ENCODE measurements at places on chromosomes 1 and 21.

DNA sequence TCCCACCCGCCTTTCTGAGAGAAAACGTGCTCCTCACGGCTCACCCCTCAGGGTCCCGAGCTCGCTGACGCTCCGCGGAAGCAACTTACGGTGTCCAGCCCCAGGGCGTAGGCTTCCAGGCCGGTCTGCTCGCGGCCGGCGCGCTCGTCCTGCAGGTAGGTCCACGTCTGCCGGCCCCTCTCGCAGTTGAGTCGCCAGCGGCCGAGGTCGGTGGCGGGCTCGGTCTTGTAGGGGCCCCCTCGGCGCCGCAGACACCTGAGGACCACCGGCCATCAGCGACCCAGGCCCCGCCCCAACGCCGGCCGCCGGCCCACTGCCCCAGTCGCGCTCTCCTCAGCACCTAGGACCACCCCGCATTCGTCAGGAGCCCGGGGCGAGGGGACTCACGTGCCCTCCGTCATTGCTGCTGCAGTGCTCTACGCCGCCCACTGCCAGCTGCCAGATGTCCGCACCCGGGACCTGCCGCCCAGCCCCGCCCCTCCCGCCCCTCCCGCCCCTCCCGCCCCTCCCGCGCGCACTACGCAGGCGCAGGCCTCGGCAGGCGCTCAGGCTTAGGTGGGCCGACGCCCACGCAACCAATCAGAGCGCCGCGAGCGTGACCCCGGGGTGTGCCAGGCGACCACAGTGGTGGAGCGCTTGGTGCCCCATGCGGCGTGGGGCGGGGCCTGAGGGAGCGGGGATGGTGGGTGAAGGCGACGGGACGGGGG is at the start of gene LSS:
Gene LSS (minus strand): TSS at position 430 of the 707 bp plus-strand sequence. CDS start 29 bp downstream, at position 401.
- DNase-seq, result peak; percentile 98

DNA sequence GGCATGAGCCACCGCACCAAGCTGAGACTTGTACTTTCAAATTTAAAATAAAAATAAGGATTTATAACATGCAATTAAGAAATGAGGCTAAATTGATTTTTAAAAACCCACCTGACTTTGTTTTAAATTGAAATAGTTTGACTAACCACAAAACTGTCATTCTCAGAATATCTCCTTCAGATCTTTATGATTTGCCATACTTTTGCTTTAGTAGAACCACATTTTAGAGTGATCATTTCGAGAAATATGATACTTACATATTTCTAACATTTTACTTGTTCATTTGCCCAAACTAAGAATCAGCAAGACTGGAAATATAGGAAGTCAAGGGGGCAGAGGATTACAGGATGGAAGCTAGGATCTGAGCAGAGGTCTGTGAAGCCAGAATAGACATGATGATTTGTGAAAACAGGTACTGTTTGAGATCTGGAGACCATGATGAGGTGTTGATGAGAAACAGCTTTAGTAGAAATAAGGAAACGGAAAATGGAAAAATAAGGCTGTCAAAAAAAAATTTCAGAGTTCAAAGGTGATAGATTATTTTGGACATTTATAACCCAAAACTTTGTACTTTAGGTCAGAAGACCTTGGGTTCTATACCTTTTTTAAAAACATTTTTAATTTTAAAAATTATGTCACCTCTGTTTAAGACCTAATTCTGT is 44.8 kb downstream of the GIPC2 start:
- no peak for DNase-seq

DNA sequence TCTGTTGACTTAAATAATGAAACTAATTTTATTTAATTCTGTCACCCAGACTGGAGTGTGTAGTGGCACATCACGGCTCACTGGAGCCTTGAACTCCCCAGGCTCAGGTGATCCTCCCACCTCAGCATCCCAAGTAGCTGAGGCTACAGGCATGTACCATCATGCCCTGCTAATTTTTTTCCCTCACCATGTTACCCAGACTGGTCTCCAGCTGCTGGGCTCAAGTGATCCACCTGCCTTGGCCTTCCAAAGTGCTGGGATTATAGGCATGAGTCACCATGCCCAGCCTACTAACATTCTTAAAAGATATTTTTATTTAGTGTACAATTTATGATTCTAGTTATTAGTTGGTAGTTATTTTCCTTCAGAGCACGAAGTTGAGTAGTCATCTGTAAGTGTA is 49.5 kb downstream of the NRDC start:
- DNase-seq, result no peak

- DNase-seq, result no peak
Observed at GRCh38 chr1:226987179-226987536, 47.1 kb downstream of the COQ8A start.

- DNase-seq, result no peak
Observed at GRCh38 chr1:76237211-76237610, 162.7 kb downstream of the ST6GALNAC3 start.

DNA sequence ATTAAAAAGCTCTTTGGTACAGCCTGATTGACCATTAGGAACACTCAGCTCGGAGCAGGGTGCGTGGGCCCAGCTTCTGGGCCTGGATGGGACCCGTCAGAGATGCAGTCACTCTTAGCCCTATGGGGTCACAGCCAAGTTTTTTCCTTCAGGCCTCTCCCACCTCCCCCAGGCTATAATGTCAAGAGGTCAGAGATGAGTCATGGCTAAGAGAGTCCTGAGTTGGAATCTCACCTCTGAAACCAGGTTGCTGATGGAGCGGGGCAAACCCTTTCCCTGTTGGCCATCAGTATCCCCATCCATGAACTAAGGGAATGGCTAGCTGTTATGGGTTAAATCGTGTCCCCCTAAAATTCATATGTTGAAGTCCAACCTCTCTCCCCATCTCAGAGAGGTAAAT is 195.9 kb upstream of the POU3F1 start:
- DNase-seq, result no peak

- peak; percentile 52 for DNase-seq
Observed at GRCh38 chr1:25744140-25744581, 55.8 kb upstream of the SELENON start.

DNA sequence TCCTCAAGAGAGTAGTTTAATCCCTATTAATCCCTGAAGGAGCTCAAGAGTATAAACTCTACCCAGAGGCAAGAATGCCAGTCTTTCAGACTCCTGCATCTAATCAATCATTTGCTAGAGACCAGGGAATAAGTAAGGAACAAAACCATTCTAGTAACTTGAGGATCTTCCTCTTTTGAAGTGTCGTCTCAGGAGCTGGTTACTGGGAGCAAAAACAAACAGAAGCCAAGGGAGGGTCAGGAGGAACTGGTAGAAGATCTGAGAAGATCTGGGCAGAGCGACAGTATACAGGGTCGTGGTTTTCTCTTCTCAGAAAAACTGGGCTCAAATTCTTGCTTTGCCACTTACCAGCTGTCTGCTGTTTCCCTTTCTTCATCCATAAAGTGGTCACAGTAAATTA is 69.3 kb downstream of the RPS6KA1 start:
- DNase-seq, result no peak

DNA sequence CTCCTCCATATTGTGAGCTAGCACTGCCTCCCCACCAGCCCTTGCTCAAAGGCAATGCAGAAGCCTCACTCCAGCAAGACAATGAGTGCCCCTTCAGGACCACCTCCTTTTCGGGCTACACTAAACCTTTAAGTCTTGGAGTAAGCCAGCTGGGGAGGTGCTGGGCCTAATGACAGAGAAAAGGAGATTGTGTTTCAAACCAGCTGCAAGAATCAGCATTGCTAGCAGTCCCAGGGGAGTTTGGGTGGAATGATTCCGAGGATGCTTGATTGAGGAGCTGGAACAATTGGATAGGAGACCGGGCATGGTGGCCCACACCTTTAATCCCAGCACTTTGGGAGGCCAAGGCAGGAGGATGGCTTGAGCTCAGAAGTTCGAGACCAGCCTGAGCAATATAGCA is 54.1 kb upstream of the GPR37L1 start:
- DNase-seq, result no peak

DNA sequence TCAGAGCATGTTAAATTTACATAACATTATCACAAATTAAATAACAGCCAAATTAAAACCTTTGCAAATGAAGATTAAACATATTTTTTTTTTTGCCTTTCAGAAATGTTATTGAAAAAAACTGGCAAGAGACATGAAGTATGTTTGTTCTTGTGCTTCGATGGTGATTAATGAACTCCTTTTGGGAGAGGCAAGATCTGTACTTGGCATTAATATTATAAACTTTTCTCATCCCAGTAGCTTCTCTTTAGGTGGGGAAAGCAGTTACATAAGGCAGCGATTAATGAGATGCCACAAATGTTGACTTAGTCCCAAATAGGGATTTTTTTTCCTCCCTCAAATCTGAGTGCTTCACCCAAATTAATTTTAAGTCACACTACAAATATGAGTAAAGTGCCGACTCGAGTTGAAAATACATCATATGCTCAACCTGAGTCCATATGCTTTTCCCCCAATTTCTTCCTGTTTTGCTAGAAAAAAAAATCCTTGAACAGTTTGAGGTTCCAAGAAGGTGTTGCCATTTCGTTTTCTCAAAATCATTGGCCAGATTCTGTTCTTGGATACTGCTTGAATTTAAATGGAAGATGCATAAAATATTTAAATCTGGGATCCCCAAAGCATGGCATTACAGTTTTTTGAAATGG is 294.5 kb downstream of the VAV3 start:
- no peak for DNase-seq

DNA sequence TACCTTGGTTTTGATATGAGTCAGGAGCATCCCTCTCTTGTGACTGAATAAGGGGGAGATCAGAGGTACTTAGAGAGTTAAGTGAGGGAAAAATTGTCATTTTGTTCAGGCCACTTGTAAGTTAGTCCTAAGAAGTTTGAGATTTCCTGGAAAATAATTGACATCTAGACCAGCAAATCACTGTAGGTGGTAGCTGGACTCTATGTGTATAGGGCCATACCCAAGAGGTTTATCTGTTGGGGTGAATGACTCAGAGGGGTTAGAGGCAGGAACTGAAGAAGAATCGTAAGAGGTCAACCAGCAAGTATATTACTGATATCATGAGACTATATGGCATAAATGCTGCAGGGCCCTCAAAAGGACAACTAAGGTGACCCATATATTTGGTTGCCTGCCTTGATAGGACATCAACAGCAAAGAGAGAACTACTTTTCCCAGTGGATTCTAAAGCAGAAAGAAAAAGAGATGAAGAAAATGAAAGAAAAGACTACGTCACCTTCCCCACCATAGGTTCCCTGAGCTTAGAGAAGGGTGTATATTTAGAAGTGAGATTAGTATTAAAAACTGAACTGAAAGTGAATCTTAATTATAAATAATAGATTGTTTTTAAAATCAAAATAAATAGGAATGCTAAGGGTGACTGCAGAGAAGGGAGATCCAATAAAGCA is 8.0 kb upstream of the RNPC3 start:
- DNase-seq, result no peak

- DNase-seq, result no peak
Observed at GRCh38 chr1:20317471-20317870, 26.8 kb downstream of the VWA5B1 start.

DNA sequence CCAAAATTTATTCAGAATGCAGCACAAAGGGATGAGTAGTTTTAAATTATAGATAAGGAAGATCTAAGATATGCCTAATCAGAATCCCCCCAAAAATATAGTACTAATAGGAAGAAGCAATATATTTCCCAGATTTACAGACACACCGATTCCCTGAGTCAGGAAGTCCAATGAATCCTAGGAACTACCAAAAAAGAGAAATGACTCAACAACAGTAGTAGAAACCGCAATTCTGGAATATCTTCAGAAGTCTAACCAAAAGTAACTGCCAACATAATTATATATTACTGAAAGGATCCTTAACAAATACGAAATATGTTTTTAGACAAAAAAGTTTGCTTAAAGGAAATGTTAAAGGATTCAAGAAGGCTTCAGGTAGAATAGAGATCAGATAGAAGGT is 10.3 kb downstream of the AHCTF1 start:
- no peak for DNase-seq

GRCh38 chr1:231162297-231162969 is 575 bp downstream of the TRIM67 start:
- DNase-seq, result peak; percentile 50

DNA sequence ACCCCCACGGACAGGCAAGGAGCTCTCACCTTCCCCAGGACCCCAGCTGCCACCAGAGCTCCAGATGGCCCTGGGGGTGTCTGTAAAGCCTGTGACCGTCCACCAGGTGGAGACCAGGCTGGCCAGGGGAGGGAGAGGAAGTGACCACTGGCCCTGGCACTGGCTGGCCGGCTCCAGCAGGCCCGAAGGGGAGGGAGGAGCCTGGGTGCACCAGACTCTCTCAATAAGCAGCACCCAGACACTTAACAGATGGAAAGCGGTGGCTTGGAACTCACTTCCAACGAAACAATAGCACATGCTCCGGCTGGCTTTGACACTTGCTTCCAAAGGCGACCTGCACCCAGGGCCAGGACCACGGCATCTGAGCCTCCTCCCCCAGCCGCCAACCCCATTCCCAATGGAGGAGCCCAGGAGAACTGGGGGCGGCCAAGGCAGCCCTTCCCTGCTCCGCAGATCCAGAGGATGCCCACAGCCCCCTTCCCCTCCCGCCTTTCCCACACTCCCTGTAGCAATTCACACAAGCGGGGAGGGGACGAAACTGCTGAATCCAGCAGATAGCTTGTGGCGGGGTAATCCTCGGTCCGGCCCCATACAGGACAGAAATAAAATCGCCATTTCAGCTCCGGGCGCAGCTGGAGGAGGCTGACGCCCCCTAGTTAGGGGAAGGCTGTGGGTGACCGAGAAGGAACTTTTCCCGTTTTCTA is 742 bp upstream of the PDE9A start:
- DNase-seq, result peak; percentile 41

- no peak for DNase-seq
Observed at GRCh38 chr1:248751635-248752034, 3.9 kb downstream of the LYPD8 start.

- no peak for DNase-seq
Observed at GRCh38 chr1:216390956-216391355, 32.3 kb downstream of the USH2A start.

DNA sequence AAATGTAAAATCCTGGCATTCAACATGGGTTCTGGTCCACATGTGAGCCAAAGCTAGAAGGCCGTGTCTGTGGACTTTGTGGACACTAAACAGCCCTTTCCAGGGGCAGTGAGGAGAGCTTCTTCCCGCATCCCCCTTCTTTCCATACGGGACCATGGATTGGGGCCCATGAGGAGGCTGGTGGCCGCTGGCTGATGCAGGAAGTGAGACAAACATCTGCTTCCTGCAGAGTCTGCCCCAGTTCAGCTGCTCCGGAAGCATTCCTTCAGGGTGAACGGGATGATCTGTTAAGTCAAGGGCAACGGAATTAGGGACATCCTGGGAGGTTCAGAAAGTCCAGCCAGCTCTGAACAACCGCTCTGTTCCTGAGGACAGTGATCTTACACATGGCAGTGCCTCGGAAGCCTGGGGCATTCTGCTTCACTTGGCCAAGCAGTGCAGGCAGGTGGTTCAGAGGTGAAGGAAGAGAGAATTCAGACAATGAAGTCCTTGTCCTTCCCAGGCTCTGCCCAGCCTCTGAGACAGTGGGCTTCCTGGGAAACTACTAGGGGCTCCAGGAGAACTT is 1.5 kb downstream of the CA6 start:
- peak; percentile 68 for DNase-seq

- no peak for DNase-seq
Observed at GRCh38 chr1:165483412-165483811, 38.5 kb upstream of the RXRG start.

Data from lung microvascular endothelial cell (primary cell).